ENCODE measurements at places on chromosomes 16 and 17.
A peak's percentile ranks its signal among the peaks of the same experiment; 100 is the strongest.

DNA sequence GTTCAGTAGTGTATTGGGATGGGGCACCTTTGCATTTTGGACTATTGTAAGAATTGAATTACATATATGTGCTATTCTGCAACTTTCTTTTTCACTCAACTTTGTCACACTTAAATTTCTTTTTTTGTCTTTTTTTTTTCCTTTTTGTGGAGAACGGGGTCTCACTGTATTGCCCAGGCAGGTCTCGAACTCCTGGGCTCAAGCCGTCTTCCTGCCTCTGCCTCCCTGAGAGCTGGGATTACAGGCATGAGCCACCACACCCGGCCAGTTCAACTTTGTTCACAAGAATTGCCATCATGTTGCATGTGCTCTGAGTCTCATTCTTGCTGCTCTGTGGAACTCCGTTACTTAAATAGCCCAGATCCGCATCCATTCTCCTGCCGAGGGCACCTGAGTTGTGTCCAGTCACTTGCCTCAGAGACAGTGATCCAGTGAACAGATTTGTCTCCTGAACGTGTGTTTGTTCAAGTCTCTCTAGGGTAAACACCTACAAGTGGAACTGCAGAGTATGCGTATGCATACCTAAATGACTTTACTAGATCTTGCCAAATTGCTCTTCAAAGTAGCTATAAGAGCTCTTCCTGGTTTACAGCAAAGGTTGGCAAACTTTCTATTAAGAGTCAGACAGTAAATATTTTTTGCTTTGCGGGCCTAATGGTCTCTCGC, 3.4 kb upstream of the SLC38A10 start:
- DNase-seq, result no peak

- no peak for DNase-seq
Observed at GRCh38 chr16:85090873-85091521, 21.3 kb downstream of the CIBAR2 start.

GRCh38 chr16:87694441-87695125, 71.2 kb downstream of the KLHDC4 start:
- DNase-seq, result no peak

DNA sequence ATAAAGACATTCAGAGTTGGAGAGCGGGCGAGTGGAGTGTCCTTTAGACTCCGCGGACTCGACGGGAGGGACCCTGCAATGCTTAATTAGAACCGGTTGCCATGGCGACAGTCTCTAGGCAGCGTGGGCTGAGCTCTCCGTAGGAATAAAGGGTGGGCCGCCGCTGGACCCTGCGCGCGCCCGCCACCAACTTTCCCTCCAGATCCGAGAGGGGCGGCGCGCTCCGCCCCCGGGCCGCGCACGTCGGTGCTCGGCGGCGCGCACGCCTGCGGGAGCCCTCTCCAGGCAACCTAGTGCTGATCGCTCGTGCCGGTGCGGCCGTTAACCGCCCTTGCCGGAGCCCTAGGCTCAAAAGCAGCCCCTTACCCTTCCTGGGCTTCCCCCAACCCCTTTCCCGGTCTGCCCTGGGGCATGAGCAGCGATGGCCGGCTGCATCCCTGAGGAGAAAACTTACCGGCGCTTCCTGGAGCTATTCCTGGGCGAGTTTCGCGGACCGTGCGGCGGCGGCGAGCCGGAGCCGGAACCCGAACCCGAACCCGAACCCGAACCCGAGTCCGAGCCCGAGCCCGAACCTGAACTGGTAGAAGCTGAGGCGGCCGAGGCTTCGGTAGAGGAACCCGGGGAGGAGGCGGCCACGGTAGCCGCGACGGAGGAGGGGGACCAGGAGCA, at the start of gene PPM1E:
PPM1E (plus strand) TSS at position 278 of the 669 bp plus-strand sequence.
- no peak for DNase-seq

DNA sequence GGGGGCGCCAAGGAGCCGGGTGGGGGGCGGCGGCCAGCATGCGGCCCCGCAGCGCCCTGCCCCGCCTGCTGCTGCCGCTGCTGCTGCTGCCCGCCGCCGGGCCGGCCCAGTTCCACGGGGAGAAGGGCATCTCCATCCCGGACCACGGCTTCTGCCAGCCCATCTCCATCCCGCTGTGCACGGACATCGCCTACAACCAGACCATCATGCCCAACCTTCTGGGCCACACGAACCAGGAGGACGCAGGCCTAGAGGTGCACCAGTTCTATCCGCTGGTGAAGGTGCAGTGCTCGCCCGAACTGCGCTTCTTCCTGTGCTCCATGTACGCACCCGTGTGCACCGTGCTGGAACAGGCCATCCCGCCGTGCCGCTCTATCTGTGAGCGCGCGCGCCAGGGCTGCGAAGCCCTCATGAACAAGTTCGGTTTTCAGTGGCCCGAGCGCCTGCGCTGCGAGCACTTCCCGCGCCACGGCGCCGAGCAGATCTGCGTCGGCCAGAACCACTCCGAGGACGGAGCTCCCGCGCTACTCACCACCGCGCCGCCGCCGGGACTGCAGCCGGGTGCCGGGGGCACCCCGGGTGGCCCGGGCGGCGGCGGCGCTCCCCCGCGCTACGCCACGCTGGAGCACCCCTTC, 484 bp downstream of the FZD2 start:
- peak; percentile 69 for DNase-seq

- no peak for DNase-seq
Observed at GRCh38 chr16:25151996-25152395, 40.5 kb downstream of the LCMT1 start.

DNA sequence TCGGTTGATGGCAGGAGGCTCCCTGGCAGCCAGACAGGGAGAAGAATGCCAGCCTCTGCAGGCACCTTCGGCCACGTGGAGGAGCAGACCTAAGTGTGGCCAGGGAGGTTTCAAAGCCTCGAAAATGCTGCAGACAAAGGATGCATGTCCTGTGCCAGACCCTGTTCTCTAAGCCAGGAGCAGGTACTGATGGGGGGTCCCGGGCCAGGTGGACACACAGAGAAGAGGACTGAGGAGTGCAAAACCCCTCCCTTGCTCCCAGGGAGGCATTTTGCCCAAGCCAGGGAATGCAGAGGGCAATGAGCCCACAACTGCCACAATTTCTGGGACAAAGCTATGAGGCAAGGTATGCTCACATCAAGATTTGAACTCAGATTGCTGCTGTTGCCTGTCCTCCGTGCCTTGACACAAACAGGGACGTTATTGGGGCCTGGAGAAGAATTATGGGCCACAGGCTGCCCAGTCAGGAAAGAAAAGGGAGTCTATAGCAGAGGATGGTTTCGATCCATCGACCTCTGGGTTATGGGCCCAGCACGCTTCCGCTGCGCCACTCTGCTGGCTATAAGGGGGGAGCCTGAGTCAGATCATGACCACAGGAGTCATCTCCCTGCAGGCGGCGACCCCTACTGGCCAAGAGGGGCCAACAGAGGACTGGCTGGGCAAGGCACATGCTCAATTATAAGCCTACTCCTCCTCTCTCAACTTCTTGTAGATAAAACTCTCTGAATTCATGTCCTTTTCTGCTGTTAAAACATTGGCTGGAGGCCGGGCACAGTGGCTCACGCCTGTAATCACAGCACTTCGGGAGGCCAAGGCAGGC, 25.1 kb upstream of the FOXK2 start:
- DNase-seq, result peak; percentile 94
